ENCODE measurements at places on chromosomes 4 and X.

- DNase-seq, result no peak
These were observed 238.8 kb upstream of the GRIA3 start for GRCh38 chrX:122945328-122945727.

DNA sequence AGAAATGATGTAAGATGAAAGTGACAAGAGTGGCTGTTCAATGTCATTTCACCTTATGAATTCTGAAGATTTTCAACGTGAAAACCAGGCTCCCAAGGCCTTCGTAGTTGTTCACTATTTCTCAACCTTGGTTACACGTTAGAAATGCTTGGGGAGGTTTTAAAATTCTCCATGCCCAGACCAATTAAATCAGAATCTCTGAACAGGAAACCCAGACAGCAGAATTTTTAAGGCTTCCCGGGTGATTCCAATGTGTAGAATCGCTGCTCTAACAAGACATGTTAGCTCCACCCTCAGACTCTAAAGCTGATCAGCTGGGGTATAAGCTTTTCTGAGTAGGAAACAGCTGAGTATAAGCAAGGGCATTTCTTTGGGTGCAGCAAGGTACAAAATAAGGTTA, 160.4 kb upstream of the TET2 start:
- no peak for DNase-seq

DNA sequence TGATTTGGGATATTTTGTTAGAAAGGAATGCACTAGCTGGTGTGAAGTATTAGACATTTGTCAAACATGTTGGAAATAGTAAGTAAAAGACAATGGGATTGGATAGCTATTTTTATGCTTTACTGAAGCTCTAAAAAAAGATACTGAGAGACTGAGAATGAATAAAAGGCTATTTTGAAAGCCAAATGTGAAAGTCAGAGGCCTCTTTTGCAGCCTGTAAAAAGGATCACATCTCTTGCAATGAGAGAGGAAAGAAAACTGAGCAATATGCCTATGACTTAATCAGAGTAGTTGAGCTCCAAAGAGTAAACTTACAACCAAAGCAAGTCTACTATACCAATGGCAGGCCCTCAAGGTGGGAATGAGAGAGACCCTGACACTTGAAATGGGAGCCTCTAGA, 212.6 kb upstream of the LCORL start:
- DNase-seq, result no peak

GRCh38 chr4:109041463-109042360, 260.7 kb downstream of the COL25A1 start:
- DNase-seq, result no peak

DNA sequence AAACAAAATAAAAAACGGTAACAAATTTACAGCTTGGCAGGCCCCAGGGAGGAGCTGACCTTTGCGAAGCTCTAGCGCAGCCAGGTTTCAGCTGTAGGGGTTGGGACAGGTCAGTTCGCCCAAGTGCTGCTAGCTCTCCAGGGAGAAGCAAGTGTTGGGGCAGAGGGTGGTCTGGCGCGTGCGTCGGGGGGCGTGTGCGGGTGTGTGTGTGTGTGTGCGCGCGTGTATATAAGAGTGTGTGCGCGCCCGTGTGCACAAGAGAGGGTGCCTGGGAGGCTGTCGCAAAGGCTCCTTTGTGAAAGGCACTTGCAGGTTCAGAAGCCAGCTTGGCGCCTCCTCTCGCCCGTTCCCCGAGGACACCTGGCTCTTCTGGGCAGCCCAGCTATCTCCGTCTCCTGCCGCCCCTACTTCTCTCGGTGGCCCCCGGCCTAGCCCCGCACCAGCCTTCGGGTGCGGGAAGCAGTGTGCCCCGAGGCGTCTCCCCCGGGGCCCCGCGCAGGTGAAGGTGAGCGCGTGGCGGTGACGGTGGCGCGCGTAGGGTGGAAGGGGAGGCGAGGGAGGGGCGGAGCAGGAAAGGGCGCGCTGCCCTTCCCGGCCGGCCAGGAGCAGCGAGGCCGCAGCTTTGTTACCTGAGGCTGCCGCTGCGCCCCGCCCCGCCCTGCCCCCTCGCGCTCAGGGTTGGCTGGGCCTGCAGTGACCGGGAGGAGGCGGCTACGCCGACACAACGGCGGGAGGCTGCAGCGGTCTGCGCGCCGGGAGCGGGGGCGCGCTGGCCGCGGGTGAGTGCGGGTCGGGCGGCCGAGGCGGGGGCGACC, at the start of gene FHDC1:
Gene FHDC1 (plus strand): TSS at position 693 of the 815 bp plus-strand sequence. CDS start 6,735 bp downstream, outside the sequence.
- no peak for DNase-seq

DNA sequence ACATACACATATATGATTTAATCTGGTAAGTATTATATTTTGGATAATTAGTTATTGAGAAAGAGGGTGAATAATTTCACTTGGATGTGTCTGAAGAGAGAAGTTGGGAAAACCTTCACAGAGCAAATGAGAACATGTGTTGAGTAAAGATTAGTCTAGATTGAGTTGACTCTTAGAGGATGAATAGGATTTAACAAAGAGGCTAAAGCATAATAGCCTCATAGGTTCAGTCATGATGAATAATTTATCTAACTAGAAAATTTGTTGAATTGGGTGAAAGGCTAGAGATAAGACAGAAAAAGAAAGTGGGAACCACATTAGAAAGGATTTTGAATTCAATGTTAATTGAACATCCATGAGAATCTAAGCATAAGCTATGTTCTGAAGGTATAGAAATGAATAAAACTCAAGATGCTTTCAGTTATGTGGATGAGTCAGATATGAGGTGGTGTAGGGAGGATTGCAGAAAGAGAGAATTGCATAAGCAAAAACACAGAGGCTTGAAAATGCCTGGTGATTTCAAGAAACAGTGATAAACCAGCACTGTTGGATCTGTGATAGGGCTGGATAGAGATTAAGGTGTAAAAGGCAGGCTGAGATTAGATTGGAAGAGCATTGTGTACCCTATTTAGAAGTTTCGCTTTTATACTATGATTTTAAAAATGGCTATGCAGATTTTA, 207.6 kb upstream of the NR3C2 start:
- DNase-seq, result no peak

DNA sequence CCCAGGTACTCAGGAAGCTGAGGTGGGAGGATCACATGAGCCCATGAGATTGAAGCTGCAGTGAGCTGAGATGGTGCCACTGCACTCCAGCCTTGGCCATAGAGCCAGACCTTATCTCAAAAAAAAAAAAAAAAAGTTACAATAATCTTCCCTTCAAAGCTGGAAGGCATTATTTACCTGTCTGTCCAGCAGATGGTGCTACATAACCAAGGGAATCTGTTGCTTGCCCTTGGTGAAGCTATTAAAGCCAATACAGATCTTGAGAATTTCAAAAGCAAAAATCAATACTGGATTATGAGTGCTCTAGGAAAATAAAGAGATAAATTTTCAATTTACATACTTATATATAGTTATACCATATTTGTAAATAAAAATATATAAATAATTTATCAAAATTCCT, 25.9 kb downstream of the PKD2 start:
- DNase-seq, result peak; percentile 76

DNA sequence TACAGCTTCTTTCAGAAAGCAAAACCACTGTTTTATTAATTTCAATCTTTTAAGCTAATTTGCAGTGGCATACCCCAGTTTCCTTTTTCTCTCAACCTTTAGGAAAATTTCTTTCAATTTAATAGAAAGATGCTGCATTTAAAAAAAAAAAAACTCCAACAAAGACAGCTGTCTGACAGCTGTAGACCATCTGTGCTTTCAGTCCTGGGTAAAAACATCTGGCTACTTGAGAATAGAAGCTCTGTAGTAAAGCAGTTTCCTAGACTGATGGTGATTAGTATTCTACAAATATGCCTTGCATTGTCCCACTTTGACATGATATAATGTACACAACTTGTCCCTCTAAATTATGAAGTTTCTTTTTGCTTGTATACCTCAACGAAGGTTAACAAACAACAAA, 197.8 kb downstream of the EDA start:
- no peak for DNase-seq

GRCh38 chrX:121886557-121886956, 839.1 kb downstream of the GLUD2 start:
- no peak for DNase-seq

- DNase-seq, result no peak
These were observed 78.0 kb downstream of the ACOX3 start for GRCh38 chr4:8362483-8362882.

- DNase-seq, result no peak
These were observed 191.8 kb downstream of the PDGFC start for GRCh38 chr4:156779774-156780173.

- DNase-seq, result no peak
These were observed 1272.6 kb downstream of the PCDH19 start for GRCh38 chrX:99137488-99137887.

- DNase-seq, result no peak
These were observed 819.6 kb upstream of the EPHA5 start for GRCh38 chr4:66489783-66490452.

- DNase-seq, result no peak
These were observed 74.8 kb downstream of the HTRA3 start for GRCh38 chr4:8344377-8344776.

GRCh38 chrX:72245461-72246089, 6.7 kb upstream of the ERCC6L start:
- DNase-seq, result peak; percentile 38

- no peak for DNase-seq
These were observed 11.4 kb downstream of the MAOB start for GRCh38 chrX:43870758-43871419.

GRCh38 chr4:151930372-151930771, 169.6 kb upstream of the GATB start:
- DNase-seq, result no peak

DNA sequence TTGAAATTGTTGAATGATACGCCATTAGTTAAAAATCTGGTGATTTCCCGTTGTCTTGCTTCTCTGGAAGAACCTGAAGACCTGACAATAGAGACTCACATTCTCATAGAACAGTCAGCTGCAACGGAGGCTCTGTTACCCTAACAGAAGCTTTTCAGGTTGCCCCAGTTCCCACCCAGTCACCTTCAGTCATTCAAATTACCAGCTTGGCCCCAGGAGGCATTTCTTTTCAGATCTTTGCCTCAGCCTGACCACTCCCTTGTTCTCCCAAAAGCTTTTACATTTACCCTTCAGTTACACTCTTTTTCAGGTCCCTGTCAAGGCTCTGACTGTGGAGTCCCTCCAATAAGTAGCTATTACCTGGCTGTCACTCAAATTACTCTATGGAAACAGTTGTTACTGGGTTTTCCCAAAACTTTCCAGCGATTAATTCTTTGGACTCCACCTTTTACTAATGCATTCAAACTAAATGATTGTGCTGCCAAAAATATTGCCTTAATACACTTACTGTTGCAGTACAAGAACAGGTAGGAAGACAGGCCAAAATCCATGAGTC, 162.2 kb upstream of the FTHL17 start:
- DNase-seq, result no peak

DNA sequence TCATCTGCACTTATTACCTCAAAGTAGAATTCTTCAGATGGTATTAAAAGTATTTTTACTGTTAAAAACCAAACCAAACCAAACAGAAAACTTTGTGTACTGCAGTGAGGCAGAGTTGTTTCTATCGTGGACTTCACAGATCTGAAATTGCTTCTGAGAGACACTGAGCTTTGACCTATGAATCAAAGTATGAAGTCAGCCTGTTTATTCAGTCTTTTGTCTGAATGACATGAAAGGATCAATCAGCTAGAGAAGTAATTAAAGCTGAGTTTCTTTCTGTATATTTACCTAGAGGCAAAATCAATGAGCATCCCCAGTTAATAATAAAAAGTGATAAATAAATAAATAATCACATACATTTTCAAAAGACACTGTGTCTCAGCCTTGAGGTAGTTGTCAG, 2121.0 kb downstream of the PCDH7 start:
- DNase-seq, result no peak

- DNase-seq, result no peak
These were observed 83.8 kb upstream of the STOX2 start for GRCh38 chr4:183821076-183821853.

DNA sequence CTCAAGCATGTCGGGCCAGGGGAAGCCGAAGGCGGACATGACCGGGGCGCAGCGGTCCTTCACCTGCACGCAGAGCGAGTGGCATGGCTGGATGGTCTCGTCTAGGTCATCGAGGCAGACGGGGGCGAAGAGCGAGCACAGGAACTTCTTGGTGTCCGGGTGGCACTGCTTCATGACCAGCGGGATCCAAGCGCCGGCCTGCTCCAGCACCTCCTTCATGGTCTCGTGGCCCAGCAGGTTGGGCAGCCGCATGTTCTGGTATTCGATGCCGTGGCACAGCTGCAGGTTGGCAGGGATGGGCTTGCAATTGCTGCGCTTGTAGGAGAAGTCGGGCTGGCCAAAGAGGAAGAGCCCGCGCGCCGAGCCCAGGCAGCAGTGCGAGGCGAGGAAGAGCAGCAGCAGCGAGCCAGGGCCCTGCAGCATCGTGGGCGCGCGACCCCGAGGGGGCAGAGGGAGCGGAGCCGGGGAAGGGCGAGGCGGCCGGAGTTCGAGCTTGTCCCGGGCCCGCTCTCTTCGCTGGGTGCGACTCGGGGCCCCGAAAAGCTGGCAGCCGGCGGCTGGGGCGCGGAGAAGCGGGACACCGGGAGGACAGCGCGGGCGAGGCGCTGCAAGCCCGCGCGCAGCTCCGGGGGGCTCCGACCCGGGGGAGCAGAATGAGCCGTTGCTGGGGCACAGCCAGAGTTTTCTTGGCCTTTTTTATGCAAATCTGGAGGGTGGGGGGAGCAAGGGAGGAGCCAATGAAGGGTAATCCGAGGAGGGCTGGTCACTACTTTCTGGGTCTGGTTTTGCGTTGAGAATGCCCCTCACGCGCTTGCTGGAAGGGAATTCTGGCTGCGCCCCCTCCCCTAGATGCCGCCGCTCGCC, at the start of gene SFRP2:
Gene SFRP2 (minus strand): TSS at position 671 of the 864 bp plus-strand sequence. CDS start 248 bp downstream, at position 423.
- DNase-seq, result no peak

DNA sequence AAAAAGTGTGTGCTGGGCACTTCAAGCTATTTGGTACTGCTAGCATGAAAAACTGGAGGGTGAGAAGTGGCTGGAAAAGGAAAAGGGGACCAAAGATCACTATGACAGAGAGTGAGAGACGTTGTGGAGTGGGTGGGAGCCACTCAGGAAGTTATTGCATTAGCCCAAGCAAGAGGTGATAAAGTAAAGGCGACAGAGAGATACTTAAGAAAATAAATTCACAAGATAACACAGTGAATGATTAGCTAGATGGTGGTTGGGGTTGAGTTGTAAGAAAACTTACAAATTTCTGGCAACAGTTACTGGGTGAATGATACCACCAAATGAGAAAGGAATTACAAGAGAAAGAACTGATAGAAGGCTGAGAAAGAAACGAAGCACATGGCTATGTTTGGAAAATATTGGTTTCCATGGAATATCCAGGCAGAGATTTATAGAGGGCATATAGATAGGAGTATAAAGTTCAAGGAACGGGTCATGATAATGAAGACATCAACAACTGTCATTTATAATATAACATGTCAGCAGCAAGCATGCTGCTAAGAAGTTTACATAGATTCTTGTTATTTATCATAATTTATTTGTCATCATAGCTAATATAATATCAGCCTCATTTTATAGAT, 60.7 kb downstream of the CASK start:
- DNase-seq, result no peak

GRCh38 chr4:74322301-74322700, 14.0 kb downstream of the EPGN start:
- no peak for DNase-seq

GRCh38 chr4:56906489-56907393, 959 bp upstream of the REST start:
- peak; percentile 25 for DNase-seq
